ENCODE measurements at places on chromosomes 13 and 19.

DNA sequence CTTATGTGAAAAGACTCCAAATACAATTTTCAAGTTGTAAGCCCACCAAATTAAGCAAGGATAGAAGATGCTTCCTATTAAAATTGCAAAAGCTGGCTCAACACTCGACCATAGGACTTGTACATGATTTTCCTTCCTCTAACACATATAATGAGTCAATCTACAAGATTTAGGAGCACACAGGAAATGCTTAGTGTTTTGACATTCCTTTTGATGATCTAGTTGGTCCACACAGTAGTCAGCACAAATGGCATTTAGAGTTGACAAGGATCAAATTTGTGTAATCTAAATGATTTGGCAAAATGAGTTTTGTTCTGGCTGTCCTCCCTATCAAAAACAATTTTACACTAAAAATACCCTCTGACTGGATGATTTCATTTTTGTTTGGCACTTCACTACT, 340.2 kb downstream of the DIAPH3 start:
- no peak for DNase-seq

- no peak for DNase-seq
Measured at GRCh38 chr13:108213946-108214345, 1.4 kb downstream of the LIG4 start.

DNA sequence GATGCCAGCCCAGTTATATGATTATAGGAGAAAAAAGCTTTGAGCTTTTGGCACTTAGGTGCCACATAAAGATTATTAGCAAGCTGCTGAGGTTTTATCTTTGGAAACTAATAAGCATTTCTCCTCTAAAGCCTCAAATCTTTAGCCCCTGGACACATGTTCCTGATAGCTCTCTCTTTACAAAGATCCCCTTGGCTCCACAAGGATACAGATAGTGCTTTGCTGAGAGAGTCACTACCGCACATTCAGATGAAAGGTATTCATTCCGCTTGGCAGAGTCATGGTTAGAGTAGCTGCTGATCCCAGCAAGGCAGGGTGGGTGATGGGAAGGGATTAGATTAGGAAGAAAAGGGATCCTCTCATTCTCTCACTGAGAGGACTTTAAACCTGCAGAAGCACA, 28.2 kb upstream of the PSG7 start:
- no peak for DNase-seq

DNA sequence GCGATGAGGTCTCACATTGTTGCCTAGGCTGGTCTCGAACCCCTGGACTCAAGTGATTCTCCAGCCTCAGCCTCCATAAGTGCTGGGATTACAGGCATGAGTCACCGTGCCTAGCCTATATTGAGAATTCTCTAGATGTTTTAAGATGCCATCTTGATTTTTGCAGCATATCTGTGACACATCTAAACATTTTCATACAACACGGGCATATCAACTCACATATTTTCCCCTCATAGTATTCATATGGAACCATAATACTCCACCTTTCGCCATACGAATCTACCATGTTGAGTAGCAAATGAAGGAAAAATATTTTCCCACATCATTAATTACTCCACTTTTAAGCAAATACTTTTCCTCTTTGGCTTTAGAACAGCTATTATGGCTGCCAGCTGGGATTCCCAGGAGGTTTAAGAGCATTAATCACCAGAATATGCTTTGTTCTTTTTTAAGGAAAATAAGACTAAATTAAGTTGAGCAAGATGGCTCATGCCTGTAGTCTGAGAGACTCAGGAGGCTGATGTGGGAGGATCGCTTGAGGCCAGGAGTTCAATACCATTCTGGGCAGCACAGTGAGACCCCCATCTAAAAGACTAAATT, 56.9 kb upstream of the GTF2F2 start:
- no peak for DNase-seq

GRCh38 chr13:106996867-106997618, 429.1 kb upstream of the ARGLU1 start:
- no peak for DNase-seq

- DNase-seq, result no peak
Measured at GRCh38 chr19:15072930-15073647, 8.9 kb upstream of the OR1I1 start.

- DNase-seq, result no peak
Measured at GRCh38 chr13:104733427-104733826, 1667.2 kb upstream of the SLC10A2 start.

- no peak for DNase-seq
Measured at GRCh38 chr13:106233134-106233735, 302.2 kb downstream of the EFNB2 start.

DNA sequence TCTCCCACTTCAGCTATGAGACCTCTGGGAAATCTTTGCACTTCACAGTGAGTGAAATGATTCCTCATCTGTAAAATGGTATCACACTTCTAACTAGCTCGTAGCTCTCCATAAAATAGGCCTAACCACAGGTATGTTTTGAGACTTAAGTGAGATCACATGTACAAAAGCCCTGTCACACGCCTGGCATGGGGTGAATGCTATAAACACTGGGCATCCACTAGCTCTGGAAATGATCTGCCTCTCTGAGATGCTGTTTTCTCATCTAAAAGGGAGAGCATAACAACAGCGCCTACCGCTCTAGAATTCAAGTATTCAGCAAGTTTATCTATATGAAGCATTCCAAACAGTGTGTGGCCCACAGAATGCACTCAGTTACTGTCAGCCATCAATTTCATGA, 2.2 kb downstream of the AKT2 start:
- DNase-seq, result no peak

- DNase-seq, result no peak
Measured at GRCh38 chr19:7698583-7698982, 3.3 kb downstream of the FCER2 start.

DNA sequence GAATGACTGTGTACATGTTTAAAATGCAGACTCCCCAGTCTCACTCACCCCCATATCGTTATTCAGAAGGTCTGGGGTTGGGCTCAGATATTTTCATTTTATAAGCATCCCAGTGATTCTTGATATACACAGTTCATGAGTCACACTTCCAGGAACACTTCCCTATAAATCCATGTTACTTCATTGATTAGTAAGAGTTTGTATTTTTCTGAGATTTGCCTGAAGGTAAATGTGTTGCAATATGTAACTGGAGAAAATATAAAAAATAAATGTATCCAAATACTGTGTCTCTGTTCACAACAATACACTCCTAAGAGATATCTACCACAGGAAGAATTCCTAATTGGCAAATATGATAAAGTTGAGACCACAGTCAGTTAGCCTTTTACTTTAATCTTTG, 6.6 kb upstream of the PDX1 start:
- DNase-seq, result no peak

- no peak for DNase-seq
Measured at GRCh38 chr19:17348700-17349099, 11.3 kb downstream of the GTPBP3 start.

- no peak for DNase-seq
Measured at GRCh38 chr13:99282264-99283231, 24.4 kb upstream of the GPR18 start.

DNA sequence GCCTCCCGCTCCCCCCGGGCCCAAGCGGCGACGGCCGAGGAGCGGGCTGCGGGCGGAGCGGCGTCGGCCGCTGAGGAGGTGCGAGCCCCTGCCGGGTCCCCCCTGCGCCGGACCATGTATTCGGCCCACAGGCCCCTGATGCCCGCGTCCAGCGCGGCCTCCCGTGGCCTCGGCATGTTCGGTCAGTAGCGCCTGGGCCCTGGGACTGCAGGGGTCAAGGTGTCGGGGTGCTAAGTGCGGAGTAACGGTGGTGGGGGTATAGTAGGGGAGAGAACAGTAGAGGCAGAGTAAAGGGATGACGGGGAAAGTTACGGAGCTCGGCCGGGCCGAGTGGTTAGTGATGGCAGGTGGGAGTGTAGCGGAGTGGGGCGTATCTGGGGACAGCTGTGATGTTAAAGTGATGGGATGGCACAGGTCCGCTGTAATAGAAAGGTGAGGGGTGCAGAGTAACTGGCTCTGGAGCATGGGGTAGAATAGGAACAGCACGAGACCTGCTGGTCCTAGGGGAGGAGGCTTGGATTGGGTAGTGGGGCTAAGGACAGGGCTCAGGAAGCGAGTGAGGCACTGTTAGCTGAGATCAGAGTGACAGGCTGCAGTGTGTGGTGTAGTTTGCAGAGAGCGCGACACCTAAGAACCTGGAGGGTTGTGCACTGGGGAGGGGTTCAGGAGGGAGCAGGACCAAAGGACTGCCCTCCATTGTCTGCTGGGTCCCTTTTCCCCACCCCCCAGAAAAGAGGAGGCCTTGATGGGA, 15.7 kb downstream of the CIC start:
- DNase-seq, result no peak

DNA sequence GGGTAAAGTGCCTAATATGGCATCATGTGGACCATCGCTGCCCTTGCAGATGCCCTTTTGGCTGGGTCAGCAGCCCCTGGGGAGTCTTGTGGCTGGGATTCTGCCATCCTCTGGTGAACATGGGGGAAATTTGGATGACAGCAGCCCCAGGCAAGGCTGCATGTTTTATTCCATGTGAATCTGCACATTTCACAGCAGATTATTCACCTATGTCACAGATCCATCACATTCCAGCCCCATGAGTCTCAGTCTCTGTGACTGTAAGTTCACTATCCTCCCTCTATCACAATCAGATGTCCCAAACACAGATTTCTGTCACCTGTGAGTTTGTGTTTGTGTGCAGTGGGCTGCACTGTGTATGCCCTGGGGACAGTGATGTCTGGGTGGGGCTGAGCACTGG, 36.8 kb upstream of the PSG9 start:
- DNase-seq, result no peak

- no peak for DNase-seq
Measured at GRCh38 chr13:113965968-113966884, 7.7 kb downstream of the C13orf46 start.

DNA sequence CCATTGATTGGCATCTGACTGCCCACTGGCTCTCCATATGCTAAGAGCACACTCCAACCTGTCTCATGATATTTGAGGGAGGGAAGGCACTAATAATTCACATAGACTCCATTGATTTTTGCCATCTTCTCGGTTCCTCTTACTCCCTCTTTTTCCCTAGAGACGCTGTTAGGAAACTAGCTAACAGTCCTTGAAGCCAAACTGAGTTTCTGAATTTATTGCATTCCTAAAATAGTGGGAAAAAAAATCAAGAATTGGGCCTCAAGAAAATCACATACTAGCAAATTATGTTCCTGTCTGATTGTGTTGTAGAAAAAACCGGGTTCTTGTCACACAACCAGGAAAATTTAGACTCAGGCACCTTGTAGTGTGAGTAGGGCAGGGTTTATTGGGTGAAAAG, 86.4 kb upstream of the SLC7A1 start:
- no peak for DNase-seq
